ENCODE measurements at places on chromosomes 12 and 14.
A peak's percentile ranks its signal among the peaks of the same experiment; 100 is the strongest.

DNA sequence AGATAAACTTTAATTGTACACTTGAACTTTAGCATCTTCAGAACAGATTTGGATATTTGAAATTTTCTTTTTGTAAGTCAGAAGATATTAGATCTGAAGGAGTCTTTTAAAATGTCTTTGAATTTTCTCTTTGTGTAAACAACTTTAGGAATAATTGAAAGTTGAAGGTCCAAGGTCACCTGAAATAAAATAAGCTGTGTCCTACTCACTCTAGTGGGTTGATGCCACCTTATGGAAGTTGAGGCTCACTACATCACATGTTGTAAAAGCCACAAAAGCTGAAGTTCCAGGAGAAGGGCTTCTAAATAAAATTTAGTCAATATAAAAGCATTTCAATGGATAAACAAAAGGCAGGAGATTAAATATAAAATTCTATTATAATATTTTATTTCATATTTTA is 122.0 kb upstream of the ATXN7L3B start:
- DNase-seq, result peak; percentile 25

DNA sequence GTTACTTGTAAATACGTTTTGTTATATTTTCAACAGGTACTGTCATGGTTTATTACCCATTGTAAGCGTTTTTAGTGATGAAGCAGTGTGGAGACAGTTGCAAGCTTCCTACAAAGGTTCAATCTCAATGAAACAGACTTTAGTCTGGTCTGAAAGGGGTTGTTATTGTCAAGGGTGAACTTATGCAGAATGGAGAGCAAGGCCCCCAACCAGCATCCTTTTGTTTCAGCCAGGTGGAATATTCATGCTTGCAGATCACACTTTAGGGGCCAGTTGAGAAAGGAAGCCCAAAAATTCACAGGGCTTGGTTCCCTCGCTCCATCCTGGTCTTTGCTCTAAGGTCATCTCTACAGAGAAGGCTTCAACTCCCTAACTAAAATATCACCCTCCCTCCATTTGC is 103.7 kb downstream of the PRICKLE1 start:
- no peak for DNase-seq

GRCh38 chr14:54191846-54192245 is 205.0 kb upstream of the CDKN3 start:
- DNase-seq, result no peak

- no peak for DNase-seq
These were observed 38.5 kb downstream of the EP400 start for GRCh38 chr12:131988054-131988796.

- DNase-seq, result no peak
These were observed at the start of gene MSRB3 for GRCh38 chr12:65278576-65279368. TSS of gene MSRB3 (plus strand) at chr12:65278683. CDS start at chr12:65308580, 29,897 bp downstream.

- no peak for DNase-seq
These were observed 4.0 kb upstream of the RNASE10 start for GRCh38 chr14:20501346-20501745.

- DNase-seq, result no peak
These were observed 322.4 kb downstream of the BCL11B start for GRCh38 chr14:98949481-98950135.

GRCh38 chr12:14390870-14391530 is 25.5 kb downstream of the ATF7IP start:
- DNase-seq, result no peak

DNA sequence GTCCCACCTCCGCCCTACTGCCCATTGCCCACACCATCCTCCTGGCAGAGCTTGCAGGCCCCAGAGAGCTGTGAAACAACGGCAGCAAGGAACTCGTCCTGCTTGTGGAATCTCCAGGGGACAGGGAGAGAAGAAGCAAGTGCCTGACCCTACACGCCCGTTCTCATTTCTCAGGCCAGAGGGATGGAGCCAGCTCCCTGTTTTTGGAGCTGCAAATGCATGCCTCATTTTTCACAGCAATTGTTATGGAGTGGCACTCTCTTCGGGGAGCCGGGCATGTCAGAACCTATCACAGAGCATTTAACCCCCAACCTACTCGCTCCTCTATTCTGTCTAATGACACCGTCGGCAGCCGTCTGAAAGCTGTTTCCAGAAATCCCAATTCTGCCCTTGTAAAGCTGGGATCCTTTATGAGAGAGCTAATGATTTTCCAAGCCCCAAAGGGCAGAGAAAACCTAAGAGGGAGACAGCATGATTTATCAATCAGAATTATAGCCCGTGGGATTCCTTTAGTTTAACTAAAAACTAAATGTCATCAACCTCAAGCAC is 222.3 kb upstream of the NOS1 start:
- DNase-seq, result peak; percentile 84

DNA sequence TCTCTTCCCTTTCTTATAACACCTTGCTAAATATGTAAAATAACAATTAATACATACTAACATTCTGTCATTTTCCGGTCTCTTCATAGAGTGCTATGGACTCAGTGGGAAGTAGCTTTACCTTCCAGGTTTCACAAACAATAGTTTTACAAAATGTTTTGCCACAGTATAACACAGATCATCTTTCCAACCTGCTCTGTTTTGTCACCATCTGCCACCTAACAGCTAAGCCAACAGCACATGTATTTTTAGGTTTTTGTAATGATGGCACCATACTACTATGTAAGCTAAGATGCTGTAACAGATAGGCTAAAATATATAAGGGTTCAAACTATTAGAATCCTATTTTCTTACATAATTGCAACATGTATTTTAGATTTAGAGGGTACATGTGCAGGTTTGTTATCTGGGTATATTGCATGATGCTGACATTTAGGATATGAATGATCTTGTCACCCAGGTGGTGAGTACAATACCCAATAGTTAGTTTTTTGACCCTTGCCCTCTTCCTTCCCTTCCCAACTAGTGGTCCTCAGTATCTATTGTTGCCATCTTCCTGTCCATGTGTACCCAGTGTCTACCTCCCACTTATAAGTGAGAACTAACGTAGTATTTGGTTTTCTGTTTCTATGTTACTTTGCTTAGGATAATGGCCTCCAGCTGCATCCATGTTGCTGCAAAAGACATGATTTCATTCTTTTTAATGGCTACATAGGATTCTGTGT is 8.7 kb downstream of the RHOJ start:
- no peak for DNase-seq

DNA sequence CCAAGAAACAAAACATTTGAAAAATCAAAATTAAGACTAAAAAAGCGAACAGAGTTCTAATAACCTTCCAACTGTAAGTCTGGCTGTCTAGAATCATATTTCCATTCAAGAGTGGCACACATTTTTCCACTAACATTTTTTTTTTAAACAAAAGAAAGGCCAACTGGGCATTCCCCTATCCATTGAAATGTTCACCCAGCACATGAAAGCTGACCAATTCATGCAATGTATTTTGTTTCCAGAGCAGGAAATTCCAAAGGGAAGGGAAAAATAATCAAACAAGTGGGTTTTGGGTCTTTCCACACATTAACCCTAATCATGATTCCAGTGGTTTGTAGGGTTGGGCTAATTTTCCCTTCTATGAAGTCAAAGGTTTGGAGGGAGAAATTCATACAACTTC is 206.5 kb downstream of the CALM1 start:
- no peak for DNase-seq

DNA sequence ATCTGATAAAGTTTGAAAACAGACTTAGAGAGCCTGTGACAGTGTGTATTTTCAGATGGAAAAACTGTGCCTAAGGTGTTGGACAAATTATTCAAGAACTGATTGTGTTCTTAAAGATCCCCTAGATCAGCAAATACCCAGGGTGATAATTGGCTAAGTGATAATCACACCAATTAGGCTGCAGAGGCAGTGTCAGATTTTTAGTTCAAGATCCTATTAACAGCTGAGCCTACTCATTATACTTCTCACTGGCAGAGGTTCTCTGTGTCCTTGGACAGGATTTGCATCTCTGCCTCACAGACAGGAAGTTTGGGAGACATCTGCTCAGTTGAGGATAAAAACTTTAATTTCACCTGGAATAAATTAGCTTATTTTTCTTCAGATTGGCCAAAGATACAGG is 4.3 kb upstream of the FGD4 start:
- peak; percentile 40 for DNase-seq

DNA sequence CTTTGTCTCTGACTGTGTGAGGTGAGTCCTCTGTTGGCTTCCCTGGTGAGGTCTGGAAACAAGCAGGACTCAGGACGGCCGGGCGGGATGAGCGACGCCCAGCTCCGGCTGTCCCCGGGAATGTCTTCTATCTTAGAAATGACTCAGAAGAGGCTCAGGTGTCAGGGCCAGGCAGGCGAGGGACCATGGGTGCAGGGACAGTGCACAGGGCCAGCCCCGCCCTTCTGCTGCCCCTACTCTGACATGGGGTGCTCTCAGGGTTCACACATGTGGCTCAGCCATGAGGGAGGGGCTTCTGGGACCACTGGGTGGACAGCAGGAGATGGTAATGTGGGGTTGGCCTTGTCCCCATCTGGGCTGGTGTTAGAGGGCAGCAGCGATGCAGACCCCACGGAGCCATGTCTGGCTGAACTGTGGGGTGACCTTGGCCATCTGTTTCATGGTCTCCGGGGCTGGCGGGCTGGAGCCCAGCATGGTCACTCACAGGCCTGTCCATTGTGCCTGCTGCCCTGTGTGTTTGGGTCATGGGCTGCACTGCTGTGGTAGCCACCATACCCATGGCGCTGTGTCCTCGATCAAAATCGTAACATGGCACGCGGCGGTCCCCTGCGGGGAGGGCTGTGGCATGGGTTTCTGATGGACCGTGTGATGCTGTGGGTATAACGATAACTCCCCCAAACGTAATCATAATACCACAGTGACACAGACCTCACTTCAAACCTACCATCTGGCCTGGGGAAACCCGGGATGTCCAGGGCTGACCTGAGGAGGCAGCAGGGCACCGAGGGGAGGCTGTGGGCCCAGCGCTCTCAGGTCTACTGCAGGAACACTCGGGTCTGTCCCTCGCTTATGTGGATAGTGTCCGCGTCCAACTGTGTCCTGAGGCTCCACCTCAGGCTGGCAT is 368.8 kb downstream of the TMEM121 start:
- no peak for DNase-seq

GRCh38 chr12:47882781-47883546 is 21.8 kb downstream of the VDR start:
- no peak for DNase-seq

DNA sequence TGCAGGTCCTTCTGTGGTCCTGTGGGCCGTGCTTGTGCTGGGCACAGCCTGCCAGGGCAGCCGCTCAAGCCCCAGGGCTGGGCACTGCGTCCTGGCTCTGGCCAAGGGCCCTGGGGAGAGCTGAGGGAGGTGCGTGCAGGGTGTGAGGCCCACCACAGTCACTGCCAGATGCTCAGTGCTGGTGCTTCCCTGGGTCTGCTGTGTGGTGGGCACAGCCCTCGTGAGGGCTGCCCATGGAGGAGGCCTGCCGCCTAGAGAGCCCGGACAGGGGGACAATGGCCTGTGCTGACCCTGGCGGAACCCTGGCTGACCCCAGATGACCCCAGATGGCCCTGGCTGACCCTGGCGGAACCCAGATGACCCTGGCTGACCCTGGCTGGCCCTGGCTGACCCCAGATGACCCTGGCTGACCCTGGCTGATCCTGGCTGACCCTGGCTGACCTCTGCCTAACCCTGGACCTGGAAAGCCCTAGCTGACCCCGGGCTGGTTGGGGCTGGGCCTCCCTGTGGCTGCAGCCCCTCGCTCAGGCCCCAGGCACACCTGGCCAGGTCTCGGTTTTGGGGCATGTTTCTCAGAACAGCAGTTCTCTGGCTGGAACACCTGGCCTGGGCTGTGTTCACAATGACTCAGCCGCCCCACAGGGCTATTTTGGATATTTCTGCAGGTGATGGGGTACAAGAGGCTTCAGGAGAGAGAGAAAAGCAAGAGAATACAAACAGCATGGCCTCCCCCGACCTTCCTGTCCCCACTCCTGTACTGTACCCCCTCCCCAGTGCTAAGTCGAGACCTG is 55.4 kb downstream of the TMEM121 start:
- no peak for DNase-seq

GRCh38 chr12:57496822-57497221 is 9.0 kb downstream of the MARS1 start:
- DNase-seq, result no peak
